ENCODE measurements at places on chromosomes 5 and 9.

DNA sequence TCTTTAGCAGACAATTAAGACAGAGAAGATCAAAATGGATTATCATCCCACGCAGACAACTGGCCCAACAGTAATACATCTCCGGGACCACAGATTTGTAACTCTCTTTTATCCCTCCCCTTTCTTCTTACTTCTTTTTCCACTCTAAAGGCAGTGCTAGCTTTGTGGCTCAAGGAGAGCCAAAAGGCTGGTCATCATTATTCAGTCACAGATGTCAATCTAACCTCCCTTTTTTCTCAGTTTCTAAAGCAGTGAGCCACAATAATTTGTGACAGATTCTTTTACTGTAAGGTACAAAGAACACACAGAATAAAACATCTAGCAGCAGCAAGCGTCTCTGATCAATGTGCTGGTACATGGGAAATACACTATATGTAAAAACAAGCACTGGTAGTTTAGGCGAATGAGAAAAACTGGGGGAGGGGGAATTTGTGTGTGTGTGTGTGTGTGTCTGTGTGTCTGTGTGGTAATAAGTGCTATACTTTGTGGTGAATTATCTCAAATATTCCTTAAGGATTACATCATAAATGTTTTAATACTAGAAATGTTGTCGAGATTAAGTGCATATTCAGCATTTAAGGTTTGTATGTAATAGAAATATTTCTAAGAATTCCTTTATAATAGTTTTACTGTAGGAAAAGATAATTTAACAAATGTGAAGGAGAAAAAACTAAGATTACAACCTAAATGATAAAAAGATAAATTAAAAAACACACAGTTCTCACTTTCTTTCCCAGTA lies 140.2 kb downstream of the DENND1A start:
- DNase-seq = no peak

DNA sequence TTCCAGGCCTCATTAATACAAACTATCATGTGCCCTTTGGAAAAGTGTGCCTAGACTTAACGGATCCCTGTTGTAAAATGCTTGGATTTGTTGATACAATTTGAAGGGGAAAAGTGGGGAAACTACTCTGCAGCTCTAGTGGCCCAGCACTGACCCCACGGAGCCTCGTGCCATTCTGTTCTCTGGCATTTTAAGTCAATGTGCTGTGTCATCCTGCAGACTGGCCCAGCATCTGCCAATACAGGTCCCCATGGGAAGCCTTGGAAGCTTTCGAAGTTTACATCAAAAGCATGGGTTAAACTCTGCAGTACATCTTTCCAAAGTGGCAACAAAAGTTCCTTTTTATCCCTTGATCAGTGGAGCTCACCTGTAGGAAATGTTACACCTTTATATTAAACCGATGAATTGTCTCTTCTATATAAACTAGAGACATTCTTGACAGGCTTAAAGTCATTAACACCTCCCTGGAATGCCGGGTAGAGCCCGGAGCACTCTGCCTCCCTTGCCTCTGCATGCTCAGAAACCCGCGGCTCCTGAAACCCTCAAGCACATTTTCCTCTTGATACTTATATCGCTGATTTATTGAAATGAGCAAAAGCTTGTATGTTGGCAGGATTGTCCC lies 596.0 kb upstream of the ADAMTS16 start:
- no peak for DNase-seq

- DNase-seq = peak; percentile 46
Observed at GRCh38 chr5:126615286-126615685, 14.5 kb downstream of the PHAX start.

- no peak for DNase-seq
Observed at GRCh38 chr5:76617675-76618074, 5.5 kb downstream of the F2RL2 start.

- DNase-seq = no peak
Observed at GRCh38 chr5:127136908-127137307, 63.6 kb upstream of the C5orf63 start.

- no peak for DNase-seq
Observed at GRCh38 chr9:90793729-90794128, 7.9 kb upstream of the SYK start.

DNA sequence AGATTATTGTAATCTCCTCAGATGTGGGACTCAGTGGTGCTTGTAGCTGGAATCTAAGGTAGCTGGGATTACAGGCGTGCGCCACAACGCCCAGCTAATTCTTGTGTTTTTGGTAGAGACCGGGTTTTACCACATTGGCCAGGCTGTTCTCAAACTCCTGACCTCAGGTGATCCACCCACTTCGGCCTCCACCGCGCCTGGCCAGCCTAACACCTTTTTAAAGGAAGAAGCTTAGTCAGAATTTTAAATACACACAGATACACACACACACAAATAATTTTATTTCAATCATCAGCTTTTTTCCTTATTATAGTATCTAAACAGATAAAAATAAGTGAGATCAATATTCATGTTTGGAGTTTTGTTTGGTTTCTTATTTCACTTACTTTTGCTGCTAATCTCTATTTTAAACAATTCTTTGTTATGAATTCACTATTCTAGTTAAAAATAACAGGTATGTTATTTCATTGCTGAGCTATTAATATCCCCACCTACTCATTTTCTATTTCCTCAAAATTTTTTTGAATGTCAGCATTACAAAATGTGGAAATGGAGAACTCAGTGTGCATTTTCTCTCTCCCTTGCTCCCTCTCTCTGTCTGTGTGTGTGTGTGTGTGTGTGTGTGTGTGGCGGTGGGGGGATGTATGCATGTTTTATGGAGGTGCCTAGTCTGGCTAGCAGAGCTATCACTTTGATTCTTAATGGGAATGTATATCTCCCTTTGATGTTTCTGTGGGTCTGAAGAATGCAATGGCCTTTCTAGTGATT lies 960.6 kb upstream of the DMAC1 start:
- DNase-seq = no peak

- no peak for DNase-seq
Observed at GRCh38 chr5:135631391-135631790, 52.6 kb upstream of the CXCL14 start.

- peak; percentile 63 for DNase-seq
Observed at GRCh38 chr9:21559402-21560280, 77.5 kb upstream of the IFNE start.

- DNase-seq = no peak
Observed at GRCh38 chr5:178488696-178489095, 101.5 kb downstream of the COL23A1 start.

GRCh38 chr5:55924744-55925143 lies 70.0 kb downstream of the IL6ST start:
- DNase-seq = no peak

DNA sequence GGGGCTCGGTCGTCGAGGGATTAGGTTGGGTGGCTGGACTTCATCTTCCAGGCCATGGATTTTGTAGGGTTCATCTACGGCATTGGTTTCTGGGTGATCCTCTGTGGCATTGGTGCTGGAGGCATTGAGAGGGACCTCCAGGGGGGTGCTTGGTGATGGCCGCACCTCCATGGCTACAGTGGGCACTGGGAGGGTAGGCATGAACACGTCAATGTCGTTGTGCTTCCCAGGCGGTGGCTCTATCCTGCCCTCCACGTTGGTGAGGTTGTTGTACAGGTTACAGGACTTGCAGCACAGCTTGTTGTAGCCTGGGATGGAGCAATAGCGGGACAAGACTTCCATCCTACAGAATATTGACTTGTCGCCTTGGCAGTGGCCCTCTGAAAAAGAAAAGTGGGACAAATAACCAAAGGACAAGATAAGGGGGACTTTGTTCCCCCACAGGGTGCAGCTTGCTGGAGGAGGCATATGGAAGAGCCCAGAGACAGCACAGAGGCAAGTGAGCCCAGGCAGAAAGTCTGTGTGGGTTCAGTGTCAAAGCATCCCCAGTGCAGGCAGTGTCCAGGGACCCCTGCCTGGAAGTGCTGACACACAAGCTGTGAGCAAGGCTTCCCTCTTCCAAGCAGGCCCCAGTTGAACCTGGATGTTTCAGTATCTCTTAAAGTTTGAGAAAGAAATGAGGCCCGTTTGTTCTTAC lies 53.9 kb downstream of the ZNF354C start:
- no peak for DNase-seq

DNA sequence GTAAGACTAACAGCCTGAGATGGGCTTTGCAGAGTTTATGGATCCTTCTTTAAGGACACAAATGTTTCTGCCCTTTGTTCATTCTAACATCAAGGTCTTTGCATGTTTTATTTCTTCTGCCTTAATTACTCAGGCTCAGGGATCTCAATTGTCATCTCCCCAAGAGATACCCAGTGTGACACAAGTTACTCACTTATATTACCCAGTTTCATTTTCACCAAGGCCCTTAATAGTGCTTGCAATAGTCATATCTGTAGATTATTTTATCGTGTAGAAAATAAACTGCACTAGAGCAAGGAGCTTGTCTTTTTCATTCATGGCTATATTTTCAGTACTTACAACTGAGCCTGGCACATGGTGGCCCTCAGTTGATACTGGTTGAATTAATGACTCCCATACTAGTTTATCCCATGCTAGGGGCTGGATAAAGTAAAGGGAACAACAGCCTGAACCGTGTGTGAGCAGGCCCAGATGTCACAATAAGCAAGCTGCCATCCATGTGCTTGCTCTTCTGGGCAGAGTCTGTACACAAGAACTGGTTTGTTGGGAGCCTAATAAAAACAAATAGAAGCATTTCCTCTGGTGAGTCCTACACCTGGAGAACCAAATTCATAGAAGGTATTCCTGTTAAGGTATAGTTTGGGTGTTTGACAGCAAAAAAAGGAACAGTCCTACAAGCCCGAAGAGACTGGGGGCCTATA lies 112.5 kb upstream of the CD180 start:
- no peak for DNase-seq

DNA sequence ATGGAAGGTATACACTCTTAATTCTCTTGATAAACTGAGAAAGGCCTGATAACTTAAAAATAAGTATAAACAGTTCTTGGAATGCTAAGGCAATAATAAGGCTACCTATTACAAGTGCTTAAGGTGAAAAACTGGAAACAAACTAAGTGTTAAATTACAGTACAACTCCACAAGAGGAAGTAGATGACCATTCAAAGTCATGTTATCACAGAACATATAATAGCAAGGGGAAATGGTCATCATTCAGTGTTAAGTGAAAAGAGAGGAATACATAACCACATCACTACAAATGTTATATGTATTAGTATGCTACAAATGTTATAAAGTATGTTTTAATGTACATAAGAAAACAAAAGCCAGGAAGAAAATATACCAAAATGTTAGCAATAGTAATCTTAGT lies 135.9 kb downstream of the CCDC192 start:
- no peak for DNase-seq

DNA sequence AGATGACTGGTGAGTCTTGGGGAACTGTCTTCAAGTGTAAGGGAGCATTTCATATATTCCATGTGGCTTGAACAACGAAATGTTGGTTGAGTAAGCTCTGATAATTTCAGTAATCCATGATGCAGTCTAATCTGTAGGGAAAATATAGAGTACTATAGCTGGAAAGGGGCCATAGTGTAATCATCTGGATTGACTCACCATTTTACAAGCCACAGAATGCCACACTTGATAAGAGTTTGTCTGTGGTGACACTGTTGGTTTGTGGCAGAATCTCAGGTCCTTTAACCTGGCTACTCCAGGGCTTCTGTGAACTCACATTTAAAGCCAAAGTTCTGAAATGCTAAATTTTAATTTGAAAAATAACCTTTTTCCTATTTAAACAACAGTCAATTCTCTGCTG lies 16.3 kb upstream of the MAML1 start:
- no peak for DNase-seq

DNA sequence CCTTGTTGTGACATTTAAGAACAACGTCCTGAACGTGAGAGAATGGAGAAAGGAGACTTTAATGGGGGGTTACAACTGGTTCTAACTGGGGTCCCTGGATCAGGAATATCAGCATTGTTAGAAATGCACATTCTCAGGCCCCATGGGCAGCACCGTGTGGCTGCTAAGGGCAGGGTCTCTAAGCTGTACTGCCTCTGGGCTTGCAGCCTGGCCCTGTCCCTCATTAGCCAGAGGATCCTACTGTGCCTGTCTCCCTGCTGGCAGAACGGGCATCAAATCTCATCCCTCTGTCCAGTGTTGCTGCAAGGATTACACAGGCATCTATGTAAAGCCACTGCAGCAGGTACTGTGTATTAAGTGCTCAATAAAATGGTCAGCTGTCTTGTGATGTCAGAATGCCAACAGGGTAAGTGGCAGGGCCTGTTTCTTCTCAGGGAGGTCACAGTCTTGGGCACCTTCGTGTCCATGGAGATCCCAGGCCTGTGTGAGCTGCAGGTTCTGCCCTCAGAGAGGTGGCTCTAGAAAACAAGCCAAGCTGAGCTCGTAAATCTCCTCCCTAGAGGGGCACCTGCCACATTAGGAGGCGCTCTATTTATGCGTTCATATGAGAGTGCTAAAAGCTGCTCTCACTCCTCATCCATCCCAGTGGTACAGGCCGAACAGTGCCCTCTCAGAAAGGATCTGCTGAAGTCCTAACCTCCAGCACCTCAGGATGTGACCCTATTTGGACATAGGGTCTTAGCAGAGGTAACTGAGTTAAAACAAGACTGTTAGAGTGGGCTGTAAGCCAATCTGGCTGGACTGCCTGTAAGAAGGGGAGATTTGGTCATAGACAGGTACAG lies 210.5 kb downstream of the GADD45G start:
- no peak for DNase-seq

- DNase-seq = no peak
Observed at GRCh38 chr9:122134822-122135528, 24.6 kb downstream of the NDUFA8 start.

DNA sequence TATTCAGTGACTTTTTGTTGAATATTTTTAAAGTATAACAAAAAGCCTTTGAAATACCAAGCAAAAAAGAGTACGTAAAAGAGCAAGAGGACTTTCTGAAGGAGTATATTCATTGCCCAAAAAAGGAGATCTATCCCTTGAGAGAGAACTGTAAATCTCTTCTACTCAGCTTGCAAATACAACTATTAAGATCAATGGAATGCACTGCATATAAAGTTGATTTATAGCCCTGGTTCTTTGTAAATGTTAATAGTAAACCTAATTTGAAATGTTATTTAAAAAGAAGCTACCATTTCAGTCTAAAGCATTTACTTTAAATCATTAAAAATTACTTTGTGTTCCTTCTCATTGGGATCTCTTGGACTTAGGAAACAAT lies 168.1 kb downstream of the PDE4D start:
- no peak for DNase-seq

DNA sequence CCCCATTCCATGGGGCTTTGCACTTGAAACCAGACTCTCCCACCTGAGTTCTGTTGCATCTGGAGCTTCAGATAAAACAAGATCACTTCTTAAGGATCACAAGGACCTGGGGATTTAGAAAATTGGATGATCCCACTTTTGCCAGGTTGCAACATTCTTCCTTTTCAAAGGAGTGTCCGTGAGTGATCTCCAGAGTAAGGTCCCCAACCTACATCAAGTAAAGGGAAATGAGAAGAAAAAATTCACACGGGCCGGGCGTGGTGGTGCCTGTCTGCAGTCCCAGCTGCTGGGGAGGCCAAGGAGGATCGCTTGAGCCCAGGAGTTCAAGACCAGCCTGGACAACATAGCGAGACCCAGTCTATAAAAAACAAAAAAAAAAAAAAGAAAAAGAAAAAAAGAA lies 41.2 kb upstream of the COL5A1 start:
- DNase-seq = no peak

DNA sequence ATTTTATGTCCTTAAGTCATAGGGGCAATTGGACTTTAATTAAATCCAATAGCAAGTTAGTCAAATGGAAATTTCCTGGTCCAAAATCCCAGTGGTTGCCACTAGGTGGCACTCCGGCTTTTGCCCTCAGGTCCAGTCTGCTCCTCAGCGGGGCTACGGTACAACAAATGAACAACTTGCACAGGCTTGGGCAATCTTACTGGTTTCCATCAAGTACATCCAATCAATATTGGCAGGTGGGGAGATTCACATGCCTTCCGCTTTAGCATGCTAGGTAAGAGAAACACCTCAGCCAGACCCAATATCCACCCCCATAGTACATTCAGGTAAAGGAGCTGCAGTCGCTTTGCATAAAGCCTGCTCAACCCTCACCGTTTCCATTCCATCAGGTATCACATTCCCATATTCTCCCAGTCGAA lies 6.3 kb upstream of the MXD3 start:
- DNase-seq = peak; percentile 79
